ENCODE measurements at places on chromosomes 12 and 14.
A peak's percentile ranks its signal among the peaks of the same experiment; 100 is the strongest.

DNA sequence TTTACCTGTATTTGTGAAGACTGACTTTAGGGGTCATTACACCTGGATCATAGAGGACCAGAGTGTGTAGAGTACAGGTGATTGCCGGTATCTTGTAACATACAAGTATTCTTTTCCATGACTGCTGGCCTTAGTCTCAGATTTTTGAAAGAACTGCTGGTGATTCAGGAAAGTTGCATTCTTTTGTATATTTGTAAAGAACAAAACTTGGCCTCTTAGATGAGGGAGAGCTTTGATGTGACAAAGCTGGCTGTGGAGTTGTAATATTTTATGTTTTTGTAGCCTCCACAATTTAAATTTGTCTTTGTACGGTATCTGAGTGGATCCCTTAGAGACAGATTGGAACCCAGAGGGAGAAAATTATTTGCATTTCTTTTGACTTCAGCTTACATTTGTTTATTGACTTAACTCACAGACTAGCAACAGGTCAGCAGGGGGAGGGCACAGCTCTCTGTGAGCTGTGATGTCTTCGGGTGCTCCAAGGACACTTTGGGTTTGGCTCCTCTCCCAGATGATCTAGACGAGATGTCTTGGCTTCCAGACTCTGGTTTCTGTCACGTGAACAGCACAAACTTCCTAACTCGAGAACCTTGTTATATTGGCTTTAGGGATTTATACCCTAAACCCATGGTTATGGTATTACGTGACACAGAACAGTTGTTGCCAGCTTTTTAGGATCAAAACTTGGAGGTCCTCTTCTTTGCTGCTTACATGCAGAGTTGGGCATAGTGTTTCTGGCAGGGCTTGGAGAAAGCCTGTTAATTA lies 65.9 kb downstream of the DAAM1 start:
- H3K36me3 ChIP-seq, result peaks cover 10% of the 10 kb centered on the region
- no peak for DNase-seq
- H3K4me1 ChIP-seq, result peaks cover 7% of the 10 kb centered on the region
- no peak overlapping the region for H3K4me3 ChIP-seq
- H3K27me3 ChIP-seq, result peaks cover 2% of the 10 kb centered on the region

DNA sequence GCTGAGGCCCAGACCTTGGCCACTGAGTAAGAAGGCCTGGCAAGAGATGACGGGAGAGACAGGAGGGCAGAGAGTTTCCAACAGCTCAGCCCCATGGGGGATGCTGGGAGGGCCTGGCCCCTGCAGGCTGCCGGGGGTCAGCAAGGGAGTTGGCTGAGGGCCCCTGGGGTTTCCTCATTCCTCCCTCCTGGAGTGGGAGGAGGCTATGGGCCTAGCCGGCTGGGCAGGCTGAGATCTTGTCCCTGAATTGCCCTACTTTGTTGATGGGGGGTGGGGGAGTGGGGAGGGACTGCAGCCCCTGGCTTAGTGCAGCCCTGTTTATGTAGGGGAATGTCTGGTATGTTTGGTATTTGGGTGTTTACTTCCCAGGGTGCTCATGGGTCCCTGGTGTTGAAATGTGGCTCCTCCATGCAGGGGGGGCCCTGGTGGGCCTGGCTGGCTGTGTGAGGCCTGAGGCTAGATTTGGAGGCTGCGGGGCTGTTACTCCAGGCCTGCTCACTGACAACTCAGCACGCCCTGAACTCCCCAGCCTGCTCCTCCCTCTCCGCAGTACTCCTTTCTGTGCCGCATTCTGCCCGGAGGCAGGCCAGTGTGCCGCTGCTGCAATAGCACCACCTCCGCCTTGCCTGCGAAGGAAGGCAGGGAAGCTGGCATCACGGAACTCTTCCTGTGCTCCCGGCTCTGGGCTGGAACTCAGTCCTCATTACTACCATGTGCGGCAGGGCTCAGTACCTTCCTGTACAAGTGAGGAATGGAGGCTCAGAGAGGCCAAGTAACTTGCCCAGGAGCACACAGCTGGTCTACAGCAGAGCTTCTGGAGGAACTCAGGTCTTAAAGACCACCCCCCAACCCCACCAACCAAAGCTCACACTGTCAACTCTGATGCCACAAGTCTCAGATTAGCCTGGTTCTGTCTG lies 25.3 kb downstream of the JDP2 start:
- peaks cover 6% of the 10 kb centered on the region for H3K36me3 ChIP-seq
- peak overlapping the region; percentile 51 for H3K4me3 ChIP-seq
- DNase-seq, result peak; percentile 74
- H3K27me3 ChIP-seq, result peaks cover 2% of the 10 kb centered on the region
- peak overlapping the region; percentile 100 for H3K27ac ChIP-seq

DNA sequence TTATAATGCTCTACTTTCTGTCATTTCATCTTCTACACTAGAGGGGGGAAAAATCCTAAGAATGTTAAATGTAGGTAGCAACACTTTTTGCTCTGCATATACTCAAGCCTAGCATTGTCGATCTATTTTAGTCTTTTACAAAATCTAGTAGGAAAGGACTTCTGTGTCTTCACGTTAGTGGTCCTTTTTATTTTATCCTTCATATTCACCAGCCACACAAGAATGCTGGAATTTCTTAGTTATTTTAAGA lies 253.0 kb upstream of the FLRT2 start:
- no peak overlapping the region for H3K27ac ChIP-seq
- peaks cover 5% of the 10 kb centered on the region for H3K4me1 ChIP-seq
- H3K36me3 ChIP-seq, result no peaks in the 10 kb centered on the region
- no peak overlapping the region for H3K4me3 ChIP-seq
- DNase-seq, result no peak
- H3K27me3 ChIP-seq, result no peaks in the 10 kb centered on the region

- no peaks in the 10 kb centered on the region for H3K36me3 ChIP-seq
- H3K27me3 ChIP-seq, result no peaks in the 10 kb centered on the region
- DNase-seq, result no peak
- H3K4me1 ChIP-seq, result no peaks in the 10 kb centered on the region
Measured at GRCh38 chr14:86124328-86124727, 594.4 kb downstream of the FLRT2 start.

GRCh38 chr14:102150744-102151143 lies 11.0 kb downstream of the WDR20 start:
- H3K27me3 ChIP-seq, result no peaks in the 10 kb centered on the region
- H3K4me1 ChIP-seq, result peaks cover 20% of the 10 kb centered on the region
- no peak for DNase-seq
- H3K4me3 ChIP-seq, result no peak overlapping the region

DNA sequence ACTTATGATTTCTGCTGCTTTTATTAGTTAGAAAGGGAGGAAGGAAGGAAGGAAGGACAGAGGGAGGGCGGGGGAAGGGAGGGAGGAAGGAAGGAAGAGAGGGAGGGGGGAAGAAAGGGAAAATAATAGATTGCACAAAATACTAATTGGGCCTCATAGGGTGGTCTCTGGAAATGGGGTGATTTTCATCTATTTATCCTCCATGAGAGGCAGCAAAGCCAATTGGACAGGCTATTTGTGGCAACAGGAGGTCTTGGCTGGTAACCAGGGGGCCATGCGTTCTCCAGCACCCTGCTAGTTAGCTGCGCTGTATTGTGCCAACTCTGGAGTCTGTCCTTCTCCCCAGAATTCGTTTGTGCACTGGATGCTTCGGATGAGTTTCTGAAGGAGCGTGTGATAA lies 24.1 kb upstream of the PAPOLA start:
- H3K4me3 ChIP-seq, result no peak overlapping the region
- H3K27ac ChIP-seq, result no peak overlapping the region
- no peak for DNase-seq
- peaks cover 10% of the 10 kb centered on the region for H3K4me1 ChIP-seq
- no peaks in the 10 kb centered on the region for H3K36me3 ChIP-seq
